ENCODE measurements at places on chromosomes 13 and 19.
A peak's percentile ranks its signal among the peaks of the same experiment; 100 is the strongest.

DNA sequence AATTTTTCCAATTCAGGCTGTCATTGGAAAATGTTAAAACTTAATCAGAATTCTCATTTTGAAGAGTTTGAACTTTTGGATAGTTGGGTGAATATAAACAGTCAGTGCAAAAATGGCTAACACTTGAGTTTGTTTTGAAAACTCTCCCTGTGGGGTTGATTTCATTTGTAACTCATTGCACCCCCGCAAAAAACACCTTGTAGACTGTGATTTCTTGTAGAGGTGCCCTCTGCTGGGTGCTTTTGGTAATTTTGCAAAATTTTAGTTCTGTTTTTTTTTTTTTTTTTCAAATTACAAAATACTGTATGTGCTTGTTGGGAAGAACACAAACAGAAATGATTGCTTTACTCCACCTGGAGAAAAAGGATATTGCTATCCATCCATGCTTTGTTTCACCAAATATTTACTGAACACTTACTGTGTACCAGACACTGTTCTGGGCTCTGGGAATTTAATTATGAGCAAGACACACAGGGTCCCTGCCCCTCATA, 28.2 kb upstream of the GPI start:
- DNase-seq = peak; percentile 37

GRCh38 chr13:52961256-52961910, 67.2 kb upstream of the OLFM4 start:
- DNase-seq = no peak

DNA sequence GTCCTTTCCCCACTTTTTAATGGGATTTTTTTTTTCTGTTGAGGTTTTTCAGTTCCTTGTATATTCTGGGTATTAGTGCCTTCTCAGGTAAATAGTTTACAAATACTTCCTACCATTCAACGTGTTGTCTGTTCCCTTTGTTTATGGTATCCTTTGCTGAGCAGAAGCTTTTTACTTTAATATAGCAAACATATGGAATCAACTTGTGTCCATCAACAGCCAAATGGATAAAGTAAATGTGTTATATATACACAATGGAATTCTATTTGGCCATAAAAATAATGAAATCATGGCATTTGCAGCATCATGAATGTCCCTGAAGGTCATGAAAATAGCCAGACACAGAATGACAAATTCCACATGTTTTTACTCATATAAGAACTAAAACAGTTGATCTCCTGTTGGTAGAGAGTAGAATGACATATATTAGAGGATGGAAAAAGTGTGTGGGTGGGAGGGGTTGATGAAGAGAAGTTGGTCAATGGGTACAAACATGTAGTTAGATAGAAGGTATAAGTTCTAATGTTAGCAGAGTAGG, 500.8 kb downstream of the SLITRK6 start:
- DNase-seq = no peak

DNA sequence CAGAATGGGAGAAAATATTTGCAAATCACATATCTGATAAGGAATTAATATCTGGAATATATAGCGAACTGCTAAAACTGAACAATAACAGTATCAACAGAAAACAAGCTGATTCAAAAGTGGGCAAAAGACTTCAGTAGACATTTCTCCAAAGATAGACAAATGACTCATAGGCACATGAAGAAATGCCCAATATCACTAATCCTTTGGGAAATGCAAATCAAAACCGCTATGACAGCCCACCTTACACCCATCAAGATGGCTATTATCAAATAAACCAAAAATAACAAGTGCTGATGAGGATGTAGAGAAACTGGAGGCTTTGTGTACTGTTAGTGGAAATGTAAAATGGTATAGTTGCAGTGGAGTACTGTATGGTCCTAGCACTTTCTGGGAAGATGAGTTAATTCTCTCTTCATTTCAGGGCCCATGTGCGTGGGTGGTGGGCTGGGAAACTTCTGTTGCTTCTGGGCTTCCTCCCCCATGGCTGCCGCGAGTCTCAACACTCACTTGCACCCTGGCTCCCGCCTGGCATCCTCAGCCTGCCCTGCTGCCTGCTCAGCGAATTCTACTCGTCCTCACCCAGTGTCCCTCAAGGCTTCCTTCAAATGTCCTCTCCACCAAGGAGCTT, 12.4 kb upstream of the GJA3 start:
- DNase-seq = no peak

GRCh38 chr19:35738887-35739229, 3.4 kb downstream of the IGFLR1 start:
- no peak for DNase-seq

DNA sequence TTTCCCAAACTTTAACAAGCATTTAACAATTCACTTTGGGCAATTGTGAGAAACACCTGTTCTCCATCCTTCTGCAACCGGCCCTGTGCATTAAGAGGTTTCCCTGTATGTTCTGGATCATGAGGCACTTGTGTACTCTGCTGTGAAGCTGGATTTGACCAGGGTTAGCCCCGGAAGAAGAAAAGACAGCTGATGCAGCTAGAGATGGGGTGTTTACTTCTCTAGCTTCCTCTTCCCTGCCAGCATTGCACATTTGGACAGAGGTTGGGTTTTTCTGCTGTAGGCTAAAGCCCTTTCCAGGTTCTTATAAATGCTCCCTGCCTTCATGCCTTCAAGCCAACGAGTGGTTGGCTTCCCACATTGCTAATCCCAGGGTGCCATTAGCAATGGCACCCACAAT, 20.9 kb downstream of the MBD3L2B start:
- DNase-seq = no peak

DNA sequence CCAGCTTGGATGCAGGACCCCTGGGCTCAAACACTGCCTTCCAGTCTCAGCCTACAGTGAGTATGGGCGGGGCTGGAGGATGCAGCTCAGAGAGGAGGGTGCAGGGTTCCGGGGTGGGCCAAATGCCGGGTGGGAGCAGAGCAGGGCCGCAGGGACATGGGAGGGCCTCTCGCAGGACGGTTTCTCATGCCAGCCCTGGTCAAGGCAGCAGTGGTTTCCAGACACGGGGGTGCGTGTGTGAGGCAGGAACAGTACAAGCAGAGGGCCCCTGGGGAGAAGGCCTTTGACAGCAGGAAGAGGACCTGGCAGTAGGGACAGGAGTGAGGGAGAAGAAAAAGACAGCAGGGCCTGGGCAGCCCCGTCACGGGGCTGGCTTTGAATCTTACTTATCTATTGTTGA, 34.1 kb downstream of the CRTC1 start:
- DNase-seq = no peak

DNA sequence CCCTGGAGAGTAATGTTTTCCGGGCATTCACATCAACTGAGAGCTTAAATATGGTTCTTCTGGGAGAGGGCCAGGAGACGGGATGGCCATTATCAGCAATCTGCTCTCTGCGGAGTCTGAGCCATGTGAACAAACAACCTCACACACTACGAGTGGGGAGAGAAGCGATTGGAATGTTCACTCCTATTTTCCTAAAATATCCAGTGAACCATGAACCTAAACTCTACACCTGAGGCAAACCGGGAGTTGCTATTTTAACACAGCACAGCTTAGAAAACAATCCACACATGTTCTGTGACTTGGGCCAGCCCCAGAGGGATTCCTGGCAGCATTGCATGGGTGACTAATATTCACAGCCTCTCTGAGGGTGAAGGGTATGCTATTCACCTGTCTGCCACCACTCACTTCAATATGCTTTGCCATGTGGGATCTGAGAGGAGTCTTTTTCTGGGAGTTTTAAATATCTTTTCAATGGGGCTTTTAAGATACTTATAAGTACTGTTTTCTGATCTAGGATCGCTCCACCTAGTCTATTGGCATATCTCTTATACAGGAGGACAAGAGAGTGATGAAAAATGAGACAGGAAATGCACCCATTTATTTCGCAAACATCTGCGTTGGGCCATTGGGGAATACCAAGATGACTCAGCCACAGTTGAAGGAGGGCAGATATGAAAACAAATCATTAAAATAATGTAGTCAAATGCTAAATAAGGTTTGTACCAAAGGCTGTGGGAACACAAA, 72.6 kb upstream of the SERP2 start:
- DNase-seq = no peak

- DNase-seq = no peak
Measured at GRCh38 chr13:89763005-89763404, 1584.5 kb upstream of the MIR17HG start.

- no peak for DNase-seq
Measured at GRCh38 chr13:108276060-108276459, 6.5 kb downstream of the TNFSF13B start.

GRCh38 chr19:49084206-49085019, 838 bp upstream of the SNRNP70 start:
- DNase-seq = no peak

DNA sequence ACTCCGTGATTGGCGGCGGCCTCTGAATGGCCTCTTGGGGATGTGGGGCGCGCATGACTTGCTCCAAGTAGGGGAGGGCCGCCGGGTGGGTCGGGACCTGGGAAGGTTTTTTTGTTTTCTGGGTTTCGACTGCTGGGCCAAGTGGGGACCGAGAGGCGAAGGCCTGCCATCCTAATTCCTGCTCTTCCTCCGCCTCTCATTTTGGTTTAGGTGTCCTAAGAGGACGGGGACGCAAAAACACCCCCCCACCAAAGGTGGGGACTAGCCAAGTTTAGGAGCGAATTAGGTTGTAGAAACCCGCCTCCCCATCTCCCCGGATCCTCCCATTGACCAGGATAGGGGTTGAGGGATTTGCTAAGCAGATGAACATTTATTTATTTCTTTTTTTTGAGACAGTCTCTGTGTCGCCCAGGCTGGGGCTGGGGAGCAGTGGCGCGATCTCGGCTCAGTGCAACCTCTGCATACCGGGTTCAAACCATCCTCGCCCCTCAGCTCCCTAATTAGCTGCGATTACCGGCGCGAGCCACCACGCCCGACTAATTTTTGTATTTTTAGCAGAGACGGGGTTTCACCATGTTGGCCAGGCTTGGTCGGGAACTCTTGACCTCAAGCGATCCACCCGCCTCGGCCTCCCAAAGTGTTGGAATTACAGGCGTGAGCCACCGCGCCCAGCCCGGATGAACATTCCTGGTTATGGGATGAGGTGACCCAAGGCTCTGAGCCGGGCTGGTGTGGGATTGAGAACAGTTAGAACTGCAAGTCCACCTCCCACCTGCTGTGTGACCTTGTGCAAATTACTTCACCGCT, 838 bp downstream of the PPP2R1A start:
- no peak for DNase-seq

DNA sequence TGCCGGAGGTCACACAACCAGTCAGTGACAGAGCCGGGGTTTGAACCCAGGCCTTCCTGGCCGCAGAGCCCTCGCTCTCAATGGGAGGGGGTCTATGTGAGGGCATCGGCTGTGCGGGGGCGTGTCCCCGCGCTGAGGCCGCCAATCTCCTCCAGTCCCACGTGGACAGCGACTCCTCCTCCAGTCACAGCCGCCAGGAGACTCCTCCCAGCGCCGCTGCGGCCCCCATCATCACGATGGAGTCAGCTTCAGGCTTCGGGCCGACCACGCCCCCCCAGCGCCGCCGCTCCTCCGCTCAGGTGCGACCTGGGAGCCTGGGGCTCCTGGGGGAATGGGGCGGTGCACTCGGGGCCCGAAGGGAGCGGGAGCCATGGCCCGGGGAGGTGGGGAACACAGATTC, 6.0 kb downstream of the SPRED3 start:
- no peak for DNase-seq

DNA sequence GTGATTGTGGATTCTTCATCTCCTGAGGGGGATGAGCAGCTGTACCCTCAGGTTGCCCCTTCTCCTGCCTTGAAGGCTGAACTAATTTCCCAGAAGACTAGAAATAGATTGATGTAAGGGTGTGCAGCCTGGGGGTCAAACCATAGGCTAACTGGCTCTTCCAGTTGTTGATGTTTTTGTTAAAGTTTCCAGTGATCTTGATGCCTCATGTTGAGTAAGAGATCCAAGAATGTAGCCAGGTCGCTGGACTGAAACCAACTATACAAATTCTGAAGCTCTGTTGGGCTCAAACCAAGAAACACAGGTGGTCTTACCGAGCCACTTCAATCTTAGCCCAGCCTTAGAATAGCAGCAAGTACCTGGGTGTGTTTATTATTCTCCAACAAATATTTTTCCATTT, 391.8 kb downstream of the KLF5 start:
- DNase-seq = no peak

DNA sequence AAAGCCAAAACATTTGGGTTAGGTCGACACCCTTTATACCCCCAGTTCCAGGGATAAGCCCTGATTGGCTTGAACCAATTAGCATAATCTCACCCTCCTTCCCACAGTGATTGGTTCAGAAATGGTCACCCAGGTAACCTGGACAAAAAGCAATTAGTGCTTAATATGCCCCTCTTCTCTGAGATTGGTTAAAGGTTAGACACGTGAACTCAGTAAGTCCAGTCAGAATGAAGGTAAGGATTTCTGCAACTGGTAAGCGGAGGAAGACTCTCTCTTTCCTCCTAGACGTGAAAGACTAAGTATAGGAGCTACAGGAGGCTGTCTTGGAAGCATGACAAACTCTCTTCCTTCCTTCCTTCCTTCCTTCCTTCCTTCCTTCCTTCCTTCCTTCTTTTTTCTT, 1.3 kb upstream of the PNMA8C start:
- no peak for DNase-seq

DNA sequence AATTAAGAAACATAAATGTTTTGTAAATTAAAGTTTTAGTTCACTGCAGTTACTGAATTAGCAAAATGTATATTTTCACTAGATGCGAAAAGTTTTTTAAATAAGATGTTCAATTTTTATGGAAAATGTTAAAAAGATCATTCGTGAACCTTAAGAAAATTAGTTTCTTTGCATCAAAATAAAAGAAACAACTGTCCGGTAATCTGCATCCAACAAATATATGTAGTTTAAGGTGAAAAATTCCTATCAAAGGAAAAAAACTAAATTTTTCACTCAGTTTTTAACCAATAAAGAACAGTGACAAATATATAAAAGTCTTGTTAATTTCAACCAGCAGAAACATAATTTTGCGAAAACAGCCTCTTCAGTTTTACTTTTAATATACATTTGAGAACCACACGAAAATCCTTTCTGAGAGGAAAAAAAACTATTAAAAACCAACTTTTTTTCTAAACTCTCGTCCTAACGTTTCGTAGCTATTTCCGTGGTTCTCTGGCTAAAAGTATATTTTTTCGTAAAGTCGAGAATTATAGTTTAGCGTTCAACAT, 64.5 kb downstream of the KCNRG start:
- no peak for DNase-seq

DNA sequence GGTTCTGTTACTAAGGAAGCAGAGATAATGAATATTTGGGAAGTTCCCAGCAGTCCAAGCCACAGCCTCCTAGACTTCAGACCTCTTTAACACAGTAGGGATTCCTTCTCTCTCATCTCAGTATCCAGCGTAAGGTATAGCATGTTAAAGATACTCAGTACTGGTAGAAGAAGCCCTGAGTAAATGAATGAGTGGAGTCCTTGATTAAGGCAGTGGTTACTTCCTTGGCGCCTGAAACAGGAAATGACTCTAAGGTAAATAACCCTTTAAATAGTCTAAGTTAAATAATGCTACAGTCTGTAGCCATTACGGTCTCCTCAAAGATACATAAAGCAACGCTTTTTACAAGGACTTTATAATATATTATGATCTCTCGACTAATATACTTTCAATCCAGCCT, 650.8 kb upstream of the MIR17HG start:
- DNase-seq = no peak

- DNase-seq = peak; percentile 97
Measured at GRCh38 chr19:12440541-12441316, at the start of gene ZNF443. Gene ZNF443, minus strand, starts transcription at chr19:12441021. Its CDS starts 107 bp downstream, at chr19:12440914.

Measured in stimulated activated CD8-positive, alpha-beta memory T cell treated with anti-CD3 and anti-CD28 coated beads, Interleukin-12 subunit alpha, Interleukin-12 subunit beta, amount 100 ng/mL, for 1 hour (primary cell).